GM23338 (cell line): ENCODE measurements at places on chromosomes 7 and 10.

- DNase-seq = no peak
Observed at GRCh38 chr7:44711528-44711927, 37.1 kb upstream of the ZMIZ2 start.

DNA sequence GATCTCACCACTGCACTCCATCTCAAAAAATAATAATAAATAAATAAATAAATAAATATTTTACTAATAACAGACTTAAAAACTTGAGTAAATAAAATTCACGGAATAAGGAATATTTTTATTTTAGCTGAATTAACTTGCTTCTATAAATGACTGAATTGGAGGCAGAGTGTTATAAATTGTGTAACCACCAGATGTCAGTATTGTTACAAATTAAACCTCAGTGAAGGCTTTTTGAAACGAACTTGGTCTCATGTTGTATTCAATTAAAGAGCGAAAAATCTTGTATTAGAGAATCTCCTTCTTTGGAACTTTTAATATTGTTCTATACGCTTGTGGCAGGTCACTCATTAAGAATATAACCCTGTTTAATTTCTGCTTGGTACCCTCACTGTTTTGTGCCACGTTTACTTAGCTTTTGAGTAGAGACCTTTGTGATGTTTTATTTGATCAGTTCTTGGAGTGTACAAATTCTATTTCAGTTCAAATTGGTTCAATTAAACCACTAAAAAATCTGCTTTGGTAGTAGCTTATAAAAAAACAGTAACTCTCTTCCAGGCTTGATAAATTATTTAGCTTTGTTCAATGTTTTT, 45.6 kb upstream of the SCIN start:
- DNase-seq = peak; percentile 74

DNA sequence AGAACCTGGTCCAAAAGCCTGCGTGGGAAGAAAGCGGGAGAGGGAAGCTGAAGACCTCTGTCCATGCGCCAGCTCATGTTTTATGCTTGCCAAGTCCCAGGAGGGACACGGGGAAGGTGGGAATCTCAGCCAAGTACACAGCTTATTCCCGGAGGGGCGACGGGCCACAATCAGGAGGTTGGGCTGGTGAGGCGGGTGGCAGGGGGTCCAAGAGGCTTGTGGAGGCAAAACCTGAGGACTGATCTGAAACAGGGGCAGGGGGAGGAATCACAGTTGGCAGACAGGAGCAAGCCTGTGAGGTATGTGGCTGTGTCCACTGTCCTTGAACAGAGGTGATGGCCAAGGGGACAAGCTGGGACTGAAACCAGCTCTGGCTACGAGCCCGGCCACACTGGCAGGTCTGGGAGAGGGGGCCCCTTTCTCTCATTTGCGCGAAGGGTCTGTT, 38.0 kb upstream of the LEP start:
- no peak for DNase-seq

DNA sequence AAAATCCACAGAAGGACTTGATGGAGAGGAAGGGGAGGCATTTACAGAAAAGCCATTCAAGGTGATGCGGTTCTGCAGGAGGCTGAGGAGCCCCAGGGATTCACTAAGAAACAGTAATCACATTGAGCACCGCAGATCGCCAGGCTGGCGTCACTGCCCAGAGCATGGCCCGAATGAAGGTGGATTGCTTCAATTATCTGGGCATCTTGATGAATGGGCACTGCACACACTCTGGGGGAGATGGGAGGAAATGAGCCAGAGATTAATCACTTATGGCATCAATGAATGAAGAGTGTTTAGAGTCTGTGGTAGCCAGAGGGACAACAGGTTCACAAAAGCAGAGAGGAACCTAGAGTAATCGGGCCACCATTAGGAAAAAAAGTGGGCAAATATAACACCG, 292.1 kb downstream of the ZEB1 start:
- DNase-seq = no peak
